ENCODE measurements at places on chromosomes 2 and 18.

GRCh38 chr2:74712223-74713053 lies 58.4 kb downstream of the SEMA4F start:
- no peak for DNase-seq

DNA sequence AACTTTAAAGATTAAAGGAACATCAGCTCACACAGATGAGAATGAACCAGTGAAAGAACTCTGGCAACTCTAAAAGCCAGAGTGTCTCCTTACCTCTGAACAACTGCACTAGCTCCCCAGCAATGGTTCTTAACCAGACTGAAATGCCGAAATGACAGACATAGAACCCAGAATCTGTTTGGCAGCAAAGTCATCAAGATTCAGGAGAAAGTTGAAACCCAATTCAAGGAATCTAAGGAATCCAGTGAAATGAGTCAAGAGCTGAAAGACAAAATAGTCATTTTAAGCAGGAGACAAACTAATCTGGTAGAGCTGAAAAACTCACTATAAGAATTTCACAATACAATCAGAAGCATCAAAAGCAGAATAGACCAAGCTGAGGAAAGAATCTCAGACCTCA lies 72.0 kb downstream of the STRADB start:
- no peak for DNase-seq

DNA sequence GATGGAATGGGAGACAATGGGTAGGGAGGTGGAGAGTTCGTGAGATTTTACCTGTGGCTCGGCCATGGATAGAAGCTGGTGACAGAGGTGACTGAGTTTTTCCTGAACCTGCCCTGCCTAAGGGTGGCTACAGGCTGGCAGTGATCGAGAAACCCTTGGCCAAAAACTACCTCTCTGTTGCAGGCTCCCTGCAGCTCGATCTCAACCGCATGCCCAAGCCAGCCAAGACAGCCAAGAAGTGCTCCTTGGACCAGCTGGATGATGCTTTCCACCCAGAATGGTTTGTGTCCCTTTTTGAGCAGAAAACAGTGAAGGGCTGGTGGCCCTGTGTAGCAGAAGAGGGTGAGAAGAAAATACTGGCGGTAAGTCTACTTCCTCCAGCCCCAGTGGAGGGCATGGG lies 225.5 kb downstream of the DYSF start:
- no peak for DNase-seq

GRCh38 chr2:795531-796041 lies 118.4 kb upstream of the TMEM18 start:
- DNase-seq: peak; percentile 43

DNA sequence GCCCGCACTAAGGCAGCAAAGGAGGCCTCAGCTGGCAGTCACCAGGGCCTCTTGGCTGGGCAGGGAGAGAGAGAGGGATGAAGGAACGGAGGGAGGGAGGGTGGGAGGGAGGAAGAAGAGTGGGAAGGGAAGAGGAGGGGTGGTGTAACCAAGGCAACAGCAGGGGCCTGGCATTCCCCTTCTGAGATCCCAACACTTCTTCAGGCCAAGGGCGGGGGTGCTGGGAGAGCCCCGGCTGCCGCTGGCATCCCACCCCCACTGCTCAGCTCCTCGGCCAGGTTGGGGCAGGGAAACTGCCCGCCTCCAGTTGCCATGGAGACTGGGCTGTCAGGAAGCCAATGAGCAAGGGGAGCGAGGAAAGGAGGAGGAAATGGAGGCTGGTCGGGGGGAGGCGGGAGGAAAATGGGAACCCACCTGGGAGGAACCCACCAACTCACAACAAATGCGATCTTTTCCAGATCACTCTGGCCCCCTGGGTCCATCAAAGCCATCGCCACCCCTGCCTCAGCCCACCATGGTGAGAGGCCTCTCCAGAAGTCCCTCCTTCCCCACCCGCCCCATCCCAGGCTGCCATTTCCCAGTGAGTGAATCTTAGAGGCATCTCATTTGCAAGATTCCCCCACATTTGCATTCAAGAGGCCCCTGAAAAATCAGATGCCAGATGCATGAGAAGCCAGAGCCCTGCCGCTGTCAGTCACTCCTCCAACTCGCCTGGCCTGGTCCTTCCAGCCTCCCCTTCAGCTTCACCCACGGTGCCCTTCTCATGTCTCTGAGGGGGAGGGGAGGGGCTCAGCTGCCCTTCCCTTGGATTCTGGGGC lies 12.4 kb downstream of the SH2D6 start:
- no peak for DNase-seq

DNA sequence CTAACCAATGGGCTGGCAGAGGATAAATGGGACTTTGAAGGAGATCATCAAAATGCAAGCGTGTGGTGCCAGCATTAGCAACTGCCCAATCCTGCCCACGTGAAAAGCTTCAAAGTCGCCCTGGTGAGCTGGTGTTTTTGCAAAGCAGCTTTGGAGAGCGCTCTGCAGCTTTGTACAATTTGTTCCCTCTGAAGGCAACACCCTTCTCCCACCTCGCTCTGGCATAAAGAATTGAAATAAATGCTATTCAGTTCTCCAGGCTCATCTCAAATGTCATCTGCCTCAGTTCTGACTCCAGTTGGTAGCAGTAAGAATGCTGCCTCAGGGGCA lies 3.5 kb downstream of the COPS9 start:
- no peak for DNase-seq

- DNase-seq: no peak
Measured at GRCh38 chr2:150327564-150328489, 159.6 kb downstream of the RND3 start.

All from left kidney (tissue), 8 donors.